ENCODE measurements at places on chromosomes 12 and 14.
A peak's percentile ranks its signal among the peaks of the same experiment; 100 is the strongest.

DNA sequence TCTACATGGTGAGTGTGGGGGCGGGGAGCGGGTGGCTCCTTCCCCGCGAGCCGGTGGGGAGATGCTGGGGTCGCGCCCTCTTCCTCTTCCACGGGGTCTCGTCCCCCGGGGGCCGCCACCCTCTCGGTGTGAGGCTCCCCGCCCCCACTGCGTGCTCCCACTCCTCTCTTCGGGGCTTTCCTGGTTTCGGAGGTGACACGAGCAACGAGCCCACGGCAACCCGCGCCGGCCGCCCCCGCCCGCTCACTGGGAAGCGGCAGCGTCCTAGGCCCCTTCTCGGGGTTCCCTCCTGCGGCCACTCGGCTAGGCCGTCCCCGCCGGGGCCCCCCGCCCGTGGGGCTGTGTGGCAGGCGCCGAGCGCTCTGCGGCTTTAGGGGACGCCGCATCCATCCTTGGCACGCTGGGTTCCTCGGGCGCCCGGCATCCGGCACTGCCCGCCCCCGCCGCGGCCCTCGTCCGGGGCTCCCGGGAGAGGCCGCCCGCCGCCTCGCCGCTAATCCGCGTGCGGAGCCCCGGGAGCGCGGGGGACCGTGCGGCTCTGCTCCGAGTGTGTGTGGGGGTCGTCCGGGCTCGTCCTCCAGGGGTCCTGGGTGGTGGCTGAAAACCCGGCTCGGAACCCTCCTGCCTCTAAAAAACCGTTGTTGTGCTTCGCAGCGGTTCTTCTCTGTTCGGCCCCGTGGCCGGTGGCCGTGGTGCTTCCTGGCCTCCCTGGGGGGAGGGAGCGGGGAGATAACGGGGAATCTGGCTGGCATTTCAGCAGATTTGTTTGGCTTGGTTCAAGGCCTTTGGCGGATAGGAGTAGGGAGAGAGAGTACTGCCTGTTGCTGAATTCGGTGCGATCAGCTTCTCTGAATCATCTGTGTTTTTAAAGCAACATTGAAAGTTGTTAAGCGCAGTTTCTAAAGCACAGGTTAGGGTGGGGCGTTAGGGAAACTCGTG, 1.0 kb downstream of the PCNX1 start:
- peak; percentile 36 for DNase-seq

- no peak for DNase-seq
Measured at GRCh38 chr14:98230411-98230810, 1041.6 kb downstream of the BCL11B start.

GRCh38 chr14:51515611-51516010, 136.1 kb upstream of the FRMD6 start:
- no peak for DNase-seq

- DNase-seq: no peak
Measured at GRCh38 chr12:116968986-116969385, 58.2 kb downstream of the FBXW8 start.

- DNase-seq: no peak
Measured at GRCh38 chr14:74516451-74517160, 23.0 kb downstream of the ISCA2 start.

DNA sequence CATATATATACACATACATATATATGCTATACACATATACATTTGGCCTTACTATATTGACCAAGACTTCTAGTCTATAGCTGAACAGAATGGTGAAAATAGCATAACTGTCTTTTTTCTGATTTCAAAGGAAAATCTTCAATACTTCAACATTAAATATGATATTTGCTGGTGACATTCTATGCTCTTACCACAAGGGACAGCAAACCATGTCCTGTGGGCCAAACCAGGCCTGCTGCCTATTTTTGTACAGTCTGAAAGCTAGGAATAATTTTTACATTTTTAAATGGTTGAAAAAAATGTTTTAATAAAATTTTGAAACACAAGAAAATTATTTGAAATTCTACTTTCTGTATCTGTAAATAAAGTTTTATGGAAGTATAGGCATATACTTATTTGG, 63.6 kb downstream of the EML5 start:
- no peak for DNase-seq

- no peak for DNase-seq
Measured at GRCh38 chr12:31588976-31589375, 2.0 kb downstream of the DENND5B start.

DNA sequence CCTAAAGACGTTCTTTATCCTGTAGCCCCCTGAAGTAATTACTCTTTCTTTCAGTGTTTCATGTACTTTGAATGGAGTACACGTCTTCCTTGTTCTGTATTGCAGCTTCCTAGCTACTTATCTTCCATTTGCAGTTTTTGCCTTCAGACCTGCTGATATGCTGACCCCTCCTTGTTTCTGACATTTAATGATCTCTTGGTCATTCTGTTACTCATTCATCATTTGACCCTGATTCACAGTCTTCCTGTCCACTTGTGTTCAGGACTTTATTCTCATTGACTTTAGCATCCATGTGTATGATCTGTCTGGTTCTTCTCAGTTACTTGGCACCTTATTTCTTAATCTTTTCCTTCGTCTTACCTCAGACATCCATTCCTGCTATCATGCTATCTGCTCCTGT, 22.2 kb downstream of the CPSF2 start:
- DNase-seq: no peak

- DNase-seq: no peak
Measured at GRCh38 chr12:108690191-108690518, 41.2 kb downstream of the CORO1C start.

DNA sequence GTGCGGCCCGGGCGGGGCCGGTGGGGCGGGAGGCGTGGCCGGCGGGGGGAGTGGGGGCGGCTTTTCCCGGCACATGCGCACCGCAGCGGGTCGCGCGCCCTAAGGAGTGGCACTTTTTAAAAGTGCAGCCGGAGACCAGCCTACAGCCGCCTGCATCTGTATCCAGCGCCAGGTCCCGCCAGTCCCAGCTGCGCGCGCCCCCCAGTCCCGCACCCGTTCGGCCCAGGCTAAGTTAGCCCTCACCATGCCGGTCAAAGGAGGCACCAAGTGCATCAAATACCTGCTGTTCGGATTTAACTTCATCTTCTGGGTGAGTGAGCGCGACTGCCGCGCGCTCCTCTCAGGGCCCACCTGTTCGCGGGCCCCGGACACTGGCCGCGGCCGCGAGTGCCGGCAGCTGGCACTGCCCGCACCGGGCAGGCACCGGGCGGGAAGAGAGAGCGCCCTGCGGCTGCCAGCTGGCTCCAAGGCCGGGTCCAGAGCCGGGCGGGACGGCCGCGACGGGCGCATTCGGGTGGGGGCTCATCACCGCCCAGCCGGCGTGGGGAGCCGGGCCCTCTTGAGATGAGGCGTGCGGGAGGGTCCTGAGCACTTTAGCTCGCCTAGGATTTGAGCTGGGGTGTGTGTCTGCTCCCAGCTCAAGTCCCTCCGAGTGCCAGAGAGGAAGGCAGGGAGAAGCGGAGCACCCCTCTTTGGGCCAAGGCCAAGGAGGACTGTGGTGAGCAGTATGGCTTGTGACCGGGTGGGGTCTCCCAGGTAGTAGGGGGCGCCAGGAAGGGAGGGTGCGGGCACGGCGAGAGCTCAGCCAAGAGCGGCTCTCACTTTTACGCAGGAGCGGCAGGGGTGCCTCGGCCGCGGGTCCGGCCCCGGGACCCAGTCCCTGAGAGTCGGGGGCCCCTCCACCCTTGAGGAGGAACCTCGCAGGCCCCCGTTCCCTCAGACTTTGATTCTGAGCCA, at the start of gene CD9:
TSS of gene CD9 (plus strand) at position 145 of the 957 bp plus-strand sequence. CDS start at position 245, 100 bp downstream.
- no peak for DNase-seq

DNA sequence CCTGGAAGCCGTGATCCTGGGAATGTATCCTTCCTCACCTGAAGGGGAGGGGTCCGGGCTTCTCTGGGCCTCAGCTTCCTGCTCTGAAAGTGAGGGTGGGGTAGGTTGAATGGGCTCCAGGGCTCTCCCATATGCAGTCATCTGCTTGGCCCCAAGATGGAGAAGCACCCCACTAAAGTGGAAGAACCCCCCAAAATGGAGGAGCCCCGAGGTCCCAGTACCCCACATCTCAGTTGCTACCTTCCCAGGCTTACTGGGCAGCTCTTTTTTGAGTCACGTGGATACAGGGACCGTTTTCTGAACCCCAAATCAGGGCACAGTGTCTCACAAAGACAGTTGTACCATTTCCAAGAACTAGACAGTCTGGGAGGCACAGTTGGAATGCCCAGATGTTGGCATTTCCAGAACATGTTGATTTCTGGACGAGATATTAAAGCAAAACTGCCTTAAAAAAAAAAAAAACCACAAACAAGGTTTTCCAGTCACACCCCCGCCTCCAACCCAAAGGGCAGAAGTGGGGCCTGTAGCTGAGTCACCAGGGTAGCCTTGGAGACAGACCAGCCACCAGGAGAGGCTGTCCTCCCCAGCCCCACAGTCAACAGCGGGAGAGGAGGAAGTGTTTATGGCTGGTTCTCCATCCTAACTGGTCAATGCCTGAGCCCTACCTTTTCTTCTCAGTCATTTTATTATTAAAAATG, 12.1 kb downstream of the VASH1 start:
- DNase-seq: no peak

DNA sequence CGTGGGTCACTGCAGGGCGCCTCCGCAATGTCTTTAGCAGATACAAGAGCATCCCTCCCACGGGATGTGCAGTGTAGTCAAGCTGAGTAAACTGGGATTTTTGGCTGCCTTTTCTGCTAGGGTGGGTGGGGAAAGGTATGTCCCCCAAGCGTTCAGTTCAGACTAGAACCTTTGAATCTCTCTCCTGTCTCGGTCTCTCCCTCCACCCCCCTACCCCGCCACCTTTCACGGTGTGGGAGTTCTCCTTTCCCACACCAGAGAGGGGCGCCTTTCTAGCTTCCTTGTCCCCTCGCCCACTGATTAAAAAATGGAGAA, 525 bp upstream of the FAR2 start:
- no peak for DNase-seq

- no peak for DNase-seq
Measured at GRCh38 chr14:90253826-90254225, 2.5 kb upstream of the PSMC1 start.

- no peak for DNase-seq
Measured at GRCh38 chr14:31411218-31411727, 9.1 kb downstream of the HEATR5A start.

GRCh38 chr14:104294628-104294982, 156.2 kb downstream of the KIF26A start:
- no peak for DNase-seq

DNA sequence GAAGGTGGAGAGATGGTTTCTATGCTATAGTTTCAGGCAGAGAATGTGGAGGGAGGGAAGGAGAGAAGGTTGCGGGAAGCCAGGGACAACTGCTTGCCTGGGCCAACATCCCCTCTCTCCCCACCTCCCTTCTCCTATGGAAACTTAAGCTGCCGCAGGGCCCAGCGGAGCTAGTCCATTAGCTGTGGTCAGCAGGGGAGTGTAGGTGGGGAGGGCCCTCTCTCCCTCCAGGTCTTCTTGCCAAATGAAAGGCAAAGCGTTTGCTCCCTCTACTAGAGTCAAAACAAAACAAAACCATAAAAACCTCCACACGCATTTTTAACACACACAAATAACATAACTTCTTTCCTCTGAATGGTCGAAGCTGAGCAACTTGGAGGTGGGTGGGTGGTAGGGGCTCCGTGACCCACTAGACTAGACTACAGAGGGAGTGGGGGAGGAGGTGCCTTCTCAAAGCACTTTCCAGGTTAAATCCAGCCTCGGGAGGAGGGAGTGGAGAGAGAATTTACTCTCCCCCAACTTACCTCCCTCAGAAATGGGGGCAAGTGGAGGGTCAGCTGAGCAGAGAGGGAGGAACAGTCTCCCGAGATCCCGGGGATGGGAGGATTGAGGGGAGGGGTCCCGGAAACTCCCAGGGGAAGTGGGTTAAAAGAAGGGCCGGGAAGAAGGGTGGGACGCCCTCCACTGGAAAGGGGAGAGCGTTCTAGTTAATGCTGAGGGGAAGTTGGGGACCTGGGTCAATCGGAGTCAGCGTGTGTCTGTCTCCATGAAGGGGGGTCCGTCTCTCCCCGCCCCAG, 4.6 kb upstream of the CACNB3 start:
- no peak for DNase-seq

DNA sequence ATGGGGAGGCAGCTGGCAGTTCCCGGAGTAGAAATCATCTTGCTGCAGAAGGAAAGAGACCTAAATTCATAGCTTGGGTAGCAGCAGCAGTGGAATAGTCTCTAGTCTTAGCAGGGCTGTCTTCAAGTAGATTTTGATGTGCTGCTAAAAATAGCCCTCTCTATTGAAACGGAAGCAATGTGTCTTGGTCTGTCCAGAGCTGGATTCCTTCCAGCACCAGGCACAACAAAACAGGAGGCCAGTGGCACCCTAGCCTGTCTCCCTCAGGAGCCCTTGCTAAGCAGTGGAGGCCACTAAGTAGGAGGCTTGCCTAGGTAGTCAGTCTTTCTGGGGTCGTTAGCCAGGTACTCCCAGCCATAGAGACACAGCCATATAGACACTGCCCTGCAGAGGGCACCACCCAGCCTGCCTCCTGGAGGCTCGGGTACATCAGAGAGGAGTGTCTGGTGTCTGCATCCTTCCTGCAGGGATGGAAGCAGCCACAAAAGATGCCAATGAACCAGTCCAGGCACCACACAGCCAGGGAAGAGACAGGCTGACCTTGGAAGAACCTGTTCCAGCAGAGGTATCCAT, 97.5 kb downstream of the CRACR2A start:
- DNase-seq: no peak

DNA sequence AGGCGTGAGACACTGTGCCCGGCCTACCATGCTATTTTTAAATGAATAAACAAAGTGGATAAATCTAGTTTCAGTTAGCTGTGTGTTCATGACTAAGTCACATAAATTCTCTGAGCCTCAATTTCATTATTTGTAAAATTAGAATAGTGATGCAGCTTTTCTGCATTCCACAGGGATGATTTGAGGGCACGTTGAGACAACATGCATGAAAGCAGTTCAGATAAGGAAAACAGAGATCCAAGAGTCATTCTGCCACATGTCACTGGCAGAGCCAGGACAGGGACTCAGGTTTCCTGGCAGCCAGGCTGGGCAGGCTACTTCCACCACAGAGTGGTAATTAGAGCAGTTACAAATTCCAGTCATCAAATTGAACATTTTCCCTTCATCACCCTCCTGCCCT, 2.9 kb upstream of the PPP4R4 start:
- no peak for DNase-seq

DNA sequence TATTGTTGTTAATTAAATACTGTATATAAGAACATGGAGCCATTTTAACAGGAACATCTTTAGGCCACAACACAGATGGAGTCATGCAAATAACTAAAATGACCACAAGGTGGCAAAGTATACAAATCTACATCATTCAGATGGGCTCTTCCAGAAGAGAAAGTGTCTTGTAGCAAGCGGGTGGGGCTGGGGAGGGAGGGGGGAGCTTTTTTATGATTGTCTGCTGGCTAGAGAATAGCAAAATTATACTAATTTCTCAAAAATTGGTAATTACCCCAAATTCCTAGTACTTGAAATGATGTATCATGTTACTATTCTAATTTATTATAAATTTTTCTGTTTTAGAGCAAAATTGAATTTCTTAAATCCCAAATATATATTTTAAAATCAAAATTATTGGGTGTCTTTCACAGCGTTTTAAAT, 378.7 kb downstream of the PRKD1 start:
- DNase-seq: no peak

DNA sequence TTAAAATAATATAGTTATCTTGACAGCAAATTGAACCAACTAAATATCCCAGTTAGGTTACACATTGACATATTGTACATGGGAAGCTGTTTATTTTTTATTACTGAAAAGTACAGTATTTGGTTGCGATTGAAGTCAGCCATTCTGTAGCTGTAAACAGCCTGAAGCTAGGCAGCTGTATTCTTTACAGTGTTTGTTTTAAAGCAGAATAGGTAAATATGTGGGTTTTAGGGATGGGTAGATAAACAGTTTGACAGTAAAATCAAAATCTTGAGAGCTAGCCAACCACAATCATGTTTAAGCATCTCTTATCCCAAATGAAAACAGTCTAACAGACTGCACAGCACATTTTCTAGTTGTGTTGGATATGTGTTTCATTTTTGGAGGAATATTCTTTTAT, 45.7 kb downstream of the TTC6 start:
- no peak for DNase-seq

Measured in T-cell (primary cell).